Activated CD4-positive, alpha-beta T cell treated with anti-CD3 and anti-CD28 coated beads, Interleukin-2, amount 10 ng/mL, durations not matched to agents 24 days and 14 days (primary cell): ENCODE measurements at places on chromosomes 4 and X. TPM values are rescaled to one million over a fixed set of nuclear protein-coding genes. Genes with fewer than 3 reads are reported as not detected.

PARM1 gene
- not detected in 2 replicates for total RNA-seq

FAM156A gene
- total RNA-seq, result 27.3 and 28.3 TPM in 2 replicates

CD99 gene
- 361 and 371 TPM in 2 replicates for total RNA-seq

F9 gene
- total RNA-seq, result not detected in 2 replicates

ATP2B3 gene
- not detected in 2 replicates for total RNA-seq

AFP gene
- total RNA-seq, result not detected in 2 replicates

DACH2 gene
- total RNA-seq, result not detected in 2 replicates

GLUD2 gene
- total RNA-seq, result 0.68 and 0.95 TPM in 2 replicates

BST1 gene
- 0.12 and 0.72 TPM in 2 replicates for total RNA-seq

GRCh38 chr4:1297023-1297395 lies 7.3 kb downstream of the MAEA start:
- no peak overlapping the region for H3K27ac ChIP-seq
- no peak for DNase-seq
- no peak overlapping the region for H3K4me3 ChIP-seq
- H3K36me3 ChIP-seq, result peaks cover 46% of the 10 kb centered on the region
- no peaks in the 10 kb centered on the region for H3K27me3 ChIP-seq

DNA sequence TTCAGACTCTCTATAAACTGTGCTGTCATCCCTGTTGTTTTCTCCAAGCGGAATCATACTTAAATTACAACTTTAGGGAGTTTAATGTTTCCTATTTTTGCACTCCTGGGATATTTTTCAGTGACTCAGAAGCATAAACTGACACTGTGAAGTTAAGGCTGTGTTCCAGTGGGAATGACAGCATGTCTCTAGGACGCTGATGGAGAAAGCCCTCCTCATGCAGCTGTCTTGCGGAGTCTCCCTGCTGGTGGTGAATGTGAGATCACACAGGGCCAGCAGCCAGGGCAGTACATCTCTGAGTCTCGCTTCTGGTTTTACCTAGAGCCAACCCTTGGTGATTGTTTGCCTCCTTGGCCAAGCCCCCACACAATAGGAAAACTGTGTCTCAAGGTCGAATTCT lies 53.3 kb downstream of the NFKB1 start:
- no peaks in the 10 kb centered on the region for H3K27me3 ChIP-seq
- peaks cover 46% of the 10 kb centered on the region for H3K4me1 ChIP-seq
- H3K27ac ChIP-seq, result no peak overlapping the region
- no peak overlapping the region for H3K4me3 ChIP-seq
- peaks cover 44% of the 10 kb centered on the region for H3K36me3 ChIP-seq

- H3K4me3 ChIP-seq, result no peak overlapping the region
- no peaks in the 10 kb centered on the region for H3K27me3 ChIP-seq
- no peak for DNase-seq
- no peak overlapping the region for H3K27ac ChIP-seq
Observed at GRCh38 chr4:166882221-166882620, 352.1 kb downstream of the SPOCK3 start.

DNA sequence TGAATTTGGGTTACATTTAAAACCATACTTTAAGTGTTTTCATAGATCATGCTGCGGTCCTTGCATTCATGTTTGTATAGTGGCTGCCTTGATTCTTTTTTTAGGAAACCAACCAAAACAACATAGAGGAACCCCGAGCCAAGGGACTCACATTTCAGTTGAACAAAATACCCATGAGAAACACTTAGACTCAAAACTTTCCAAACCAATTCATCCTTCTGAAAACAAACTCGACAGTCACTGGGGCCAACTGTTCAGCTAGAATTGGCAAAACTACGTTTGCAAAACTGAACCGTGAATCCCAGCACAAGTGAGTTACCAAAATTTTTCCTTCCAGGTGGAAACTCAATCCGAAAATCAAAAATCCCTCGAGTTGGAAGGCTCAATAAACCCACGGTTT lies 1.4 kb downstream of the ADGRA3 start:
- peak overlapping the region; percentile 100 for H3K4me3 ChIP-seq
- peaks cover 7% of the 10 kb centered on the region for H3K27me3 ChIP-seq
- peak overlapping the region; percentile 21 for H3K27ac ChIP-seq

- no peak overlapping the region for H3K4me3 ChIP-seq
- H3K36me3 ChIP-seq, result peaks cover 6% of the 10 kb centered on the region
- H3K27me3 ChIP-seq, result peaks cover 64% of the 10 kb centered on the region
- peaks cover 14% of the 10 kb centered on the region for H3K4me1 ChIP-seq
Observed at GRCh38 chr4:133151341-133151690, 2.2 kb downstream of the PCDH10 start.

DNA sequence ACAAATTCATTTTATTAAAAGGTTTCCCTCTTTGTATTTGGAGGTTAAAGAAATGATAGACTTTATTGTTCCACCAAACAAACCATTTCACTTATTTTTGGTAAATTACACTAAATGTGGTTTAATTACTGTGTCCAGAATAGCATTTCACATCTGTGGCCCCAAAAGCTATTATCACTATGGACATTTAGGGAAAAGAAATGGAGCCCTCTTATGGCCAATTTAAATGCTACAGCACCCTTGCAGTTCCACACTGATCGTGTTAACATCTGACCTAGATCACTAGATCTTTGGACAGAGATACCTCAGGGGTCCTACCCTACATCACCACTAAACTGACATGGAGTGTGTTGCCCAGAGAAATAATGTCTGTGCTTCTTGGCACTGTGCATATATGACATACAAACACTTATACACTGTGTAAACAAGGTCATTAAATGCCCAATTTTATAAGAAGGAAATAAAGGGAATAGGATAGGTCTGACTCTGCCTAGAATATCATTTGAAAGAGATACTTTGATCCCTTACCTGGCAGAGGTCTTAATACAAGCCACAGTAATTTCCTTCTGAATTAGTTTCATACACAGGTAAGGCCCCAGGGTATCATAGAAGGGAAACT lies 163.9 kb downstream of the KDR start:
- no peak overlapping the region for H3K4me3 ChIP-seq
- peaks cover 2% of the 10 kb centered on the region for H3K27me3 ChIP-seq
- H3K36me3 ChIP-seq, result no peaks in the 10 kb centered on the region
- peak; percentile 60 for DNase-seq
- peaks cover 5% of the 10 kb centered on the region for H3K4me1 ChIP-seq

- DNase-seq, result no peak
- no peaks in the 10 kb centered on the region for H3K36me3 ChIP-seq
- H3K27me3 ChIP-seq, result no peaks in the 10 kb centered on the region
- no peaks in the 10 kb centered on the region for H3K4me1 ChIP-seq
- H3K27ac ChIP-seq, result no peak overlapping the region
Observed at GRCh38 chr4:185764876-185765275, 47.1 kb downstream of the SORBS2 start.

- H3K36me3 ChIP-seq, result peaks cover 14% of the 10 kb centered on the region
- H3K27ac ChIP-seq, result no peak overlapping the region
- no peaks in the 10 kb centered on the region for H3K4me1 ChIP-seq
- no peaks in the 10 kb centered on the region for H3K27me3 ChIP-seq
Observed at GRCh38 chrX:155592981-155593380, 19.8 kb downstream of the TMLHE start.

DNA sequence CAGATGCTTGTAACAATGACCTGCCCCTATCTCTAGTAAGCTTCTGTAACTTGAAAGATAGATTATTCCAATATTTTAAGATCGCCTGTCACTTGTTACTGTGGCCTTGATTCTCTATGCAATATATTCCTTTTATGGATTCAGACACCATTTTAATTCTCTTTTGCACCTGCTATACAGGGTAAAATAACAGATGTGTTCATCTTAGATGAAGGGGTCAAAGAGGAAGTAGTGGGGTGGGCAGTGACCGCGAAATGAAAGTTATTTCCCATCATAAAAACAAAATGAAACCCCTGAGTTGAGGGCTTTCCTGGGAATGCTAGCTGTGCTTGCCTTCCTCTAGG lies 175.9 kb downstream of the TSPAN5 start:
- H3K4me3 ChIP-seq, result peak overlapping the region; percentile 80
- peaks cover 41% of the 10 kb centered on the region for H3K36me3 ChIP-seq
- H3K27me3 ChIP-seq, result no peaks in the 10 kb centered on the region

DNA sequence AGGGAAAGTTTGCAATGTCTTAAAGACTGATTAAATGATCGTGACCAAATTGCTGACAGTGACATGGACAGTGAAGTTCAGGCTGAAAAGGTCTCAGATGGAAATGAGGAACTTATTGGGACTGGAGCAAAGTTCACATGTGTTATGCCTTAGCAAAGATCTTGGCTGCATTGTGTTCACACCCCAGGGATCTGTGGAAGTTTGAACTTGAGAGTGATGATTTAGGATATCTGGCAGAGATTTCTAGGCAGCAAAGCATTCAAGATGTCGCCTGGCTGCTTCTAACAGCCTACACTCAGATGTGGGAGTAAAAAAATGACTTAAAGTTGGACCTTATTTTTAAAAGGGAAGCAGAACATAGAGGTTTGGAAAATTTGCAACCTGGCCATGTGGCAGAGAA lies 21.4 kb downstream of the SCARB2 start:
- H3K36me3 ChIP-seq, result peaks cover 23% of the 10 kb centered on the region
- H3K4me3 ChIP-seq, result no peak overlapping the region
- H3K27me3 ChIP-seq, result no peaks in the 10 kb centered on the region
- H3K27ac ChIP-seq, result no peak overlapping the region
- peaks cover 6% of the 10 kb centered on the region for H3K4me1 ChIP-seq

GRCh38 chr4:126592088-126592487 lies 1040.7 kb upstream of the INTU start:
- no peaks in the 10 kb centered on the region for H3K27me3 ChIP-seq
- H3K27ac ChIP-seq, result no peak overlapping the region
- H3K4me1 ChIP-seq, result no peaks in the 10 kb centered on the region
- no peak overlapping the region for H3K4me3 ChIP-seq

DNA sequence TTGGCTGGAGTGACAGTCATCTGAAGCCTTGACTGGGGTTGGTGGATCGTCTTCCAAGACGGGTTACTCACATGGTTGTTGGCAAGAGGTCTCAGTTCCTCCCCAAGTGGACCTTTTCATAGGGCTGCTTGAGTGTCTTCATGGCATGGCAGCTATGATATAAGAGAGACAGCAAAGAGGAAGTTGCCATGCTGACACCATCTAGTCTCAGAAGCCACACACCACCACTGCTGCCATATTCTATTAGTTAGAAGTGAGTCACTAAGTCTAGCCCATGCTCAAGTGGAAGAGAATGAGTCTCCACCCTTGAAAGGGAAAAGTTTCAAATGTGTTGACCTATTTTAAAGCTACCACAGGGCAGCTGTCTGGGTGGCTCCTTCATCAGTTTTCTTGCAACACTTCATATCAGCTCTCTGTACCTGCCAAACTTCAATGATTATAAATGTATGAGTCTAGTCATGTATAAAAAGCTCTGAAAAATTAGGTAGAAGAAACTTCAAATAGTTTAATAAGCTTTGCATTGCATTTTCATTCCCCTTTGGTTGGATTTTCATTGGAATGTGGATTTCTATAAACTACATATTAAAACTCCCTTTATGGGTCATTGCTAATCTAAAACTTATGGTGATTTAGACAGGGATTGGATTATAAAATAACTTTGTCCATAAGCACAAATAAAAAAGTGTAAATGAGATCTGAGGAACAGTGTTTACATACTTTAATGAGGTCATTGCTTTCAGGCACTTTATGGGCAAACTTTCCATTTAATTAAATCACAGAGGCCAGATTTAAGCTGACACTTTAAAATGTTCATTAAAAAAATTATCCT lies 68.0 kb upstream of the ATXN3L start:
- H3K27ac ChIP-seq, result no peak overlapping the region
- H3K4me1 ChIP-seq, result peaks cover 3% of the 10 kb centered on the region
- H3K4me3 ChIP-seq, result no peak overlapping the region

DNA sequence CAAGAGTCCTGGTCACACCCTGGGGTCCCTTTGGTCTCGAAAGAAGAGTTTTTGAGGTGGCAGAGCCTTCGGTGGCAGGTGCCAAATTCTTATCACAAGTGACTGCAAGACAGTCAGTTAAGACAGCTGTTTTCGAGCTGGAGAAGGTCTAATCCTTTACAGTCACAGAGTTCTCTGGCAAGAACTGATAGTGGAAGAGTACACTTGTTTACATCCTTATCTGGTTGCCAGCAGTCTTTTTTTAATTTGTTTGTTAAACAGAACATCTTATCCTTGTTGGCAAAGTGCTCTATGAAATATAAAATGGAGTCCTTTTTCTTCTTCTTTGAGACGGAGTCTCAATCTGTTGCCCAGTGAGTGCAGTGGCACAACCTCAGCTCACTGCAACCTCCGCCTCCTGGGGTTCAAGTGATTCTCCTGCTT lies 50.4 kb upstream of the ELOVL6 start:
- no peak overlapping the region for H3K27ac ChIP-seq
- H3K4me3 ChIP-seq, result no peak overlapping the region
- peaks cover 31% of the 10 kb centered on the region for H3K27me3 ChIP-seq

DNA sequence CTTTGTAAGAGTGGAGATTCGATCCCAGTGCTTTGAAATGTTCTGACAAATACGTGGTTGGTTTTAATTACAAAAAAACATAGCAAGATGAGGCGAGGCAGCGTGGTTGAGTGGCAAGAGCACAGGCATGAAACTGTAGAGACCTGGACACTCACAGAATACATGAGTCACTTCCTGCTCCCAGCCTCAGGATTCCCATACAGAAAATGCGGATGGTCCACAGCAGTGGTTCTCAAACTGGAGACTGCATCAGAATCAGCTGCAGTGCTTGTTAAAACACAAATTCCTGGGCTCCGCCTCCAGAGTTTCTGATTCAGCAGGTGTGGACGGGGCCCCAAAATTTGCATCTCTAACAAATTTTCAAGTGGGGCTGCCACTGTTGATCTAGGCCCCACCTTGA lies 10.1 kb downstream of the OTOP1 start:
- H3K4me3 ChIP-seq, result no peak overlapping the region
- H3K4me1 ChIP-seq, result no peaks in the 10 kb centered on the region
- no peak overlapping the region for H3K27ac ChIP-seq
- no peaks in the 10 kb centered on the region for H3K36me3 ChIP-seq
- DNase-seq, result no peak

GRCh38 chr4:132860976-132861375 lies 288.1 kb upstream of the PCDH10 start:
- H3K27ac ChIP-seq, result no peak overlapping the region
- H3K36me3 ChIP-seq, result no peaks in the 10 kb centered on the region
- H3K4me3 ChIP-seq, result no peak overlapping the region

- no peaks in the 10 kb centered on the region for H3K27me3 ChIP-seq
- DNase-seq, result no peak
- H3K27ac ChIP-seq, result no peak overlapping the region
- H3K4me3 ChIP-seq, result no peak overlapping the region
- H3K4me1 ChIP-seq, result no peaks in the 10 kb centered on the region
Observed at GRCh38 chr4:85717847-85718246, 242.9 kb downstream of the ARHGAP24 start.

GRCh38 chr4:98617358-98618047 lies 40.9 kb downstream of the TSPAN5 start:
- H3K36me3 ChIP-seq, result peaks cover 7% of the 10 kb centered on the region
- DNase-seq, result no peak
- no peak overlapping the region for H3K27ac ChIP-seq
- H3K4me1 ChIP-seq, result peaks cover 25% of the 10 kb centered on the region
- H3K4me3 ChIP-seq, result no peak overlapping the region

- H3K27me3 ChIP-seq, result no peaks in the 10 kb centered on the region
- no peak overlapping the region for H3K27ac ChIP-seq
- no peaks in the 10 kb centered on the region for H3K4me1 ChIP-seq
- no peak for DNase-seq
Observed at GRCh38 chrX:69287095-69287494, 121.8 kb upstream of the PJA1 start.

- H3K4me1 ChIP-seq, result peaks cover 9% of the 10 kb centered on the region
- no peak overlapping the region for H3K4me3 ChIP-seq
- H3K27ac ChIP-seq, result no peak overlapping the region
- no peak for DNase-seq
Observed at GRCh38 chr4:26786916-26787315, 73.7 kb upstream of the STIM2 start.
